Left lung (tissue), 14 donors: ENCODE measurements at places on chromosomes 1 and 21. TPM values are rescaled to one million over a fixed set of nuclear protein-coding genes. Genes with fewer than 3 reads are reported as not detected.
A peak's percentile ranks its signal among the peaks of the same experiment; 100 is the strongest.

TIE1 gene
- 38.5 TPM for total RNA-seq

DNA sequence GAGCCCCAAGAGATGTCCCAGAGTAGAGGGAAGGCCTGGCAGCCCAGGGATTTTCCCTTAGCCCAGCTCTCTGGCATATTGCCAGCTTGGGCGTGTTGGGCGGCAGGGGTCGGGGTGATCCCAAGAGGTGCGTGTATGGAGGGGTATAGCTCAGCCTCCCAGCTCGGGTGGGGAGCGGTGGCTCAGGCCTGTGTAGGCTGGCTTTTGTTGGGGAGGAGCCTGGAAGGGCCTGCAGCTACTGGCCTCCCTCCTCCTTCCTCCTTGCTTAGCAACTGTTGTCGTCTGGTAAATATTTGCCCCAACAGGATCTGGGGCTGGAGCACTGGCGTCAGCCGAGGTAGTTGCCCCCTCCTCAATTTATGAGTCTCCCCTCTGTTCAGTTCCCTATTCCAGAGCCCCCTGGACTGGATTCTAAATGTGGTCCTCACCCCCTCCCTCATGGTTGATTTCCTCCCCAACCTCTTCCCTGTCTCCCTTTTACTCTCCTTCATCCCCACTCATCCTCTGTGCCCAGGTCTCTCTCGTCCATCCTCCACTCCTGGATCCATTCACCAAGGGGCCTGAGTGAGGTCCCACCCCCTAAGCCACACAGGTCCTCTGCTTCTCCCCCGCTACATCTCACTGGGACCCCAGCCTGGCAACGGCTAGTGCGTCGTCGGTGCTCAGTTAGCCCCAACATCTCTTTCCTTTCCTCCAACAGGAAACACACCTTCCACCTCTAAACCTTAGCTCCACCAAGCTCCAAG lies 10.3 kb upstream of the LMNA start:
- no peaks in the 10 kb centered on the region for H3K36me3 ChIP-seq
- peak; percentile 96 for DNase-seq

DNA sequence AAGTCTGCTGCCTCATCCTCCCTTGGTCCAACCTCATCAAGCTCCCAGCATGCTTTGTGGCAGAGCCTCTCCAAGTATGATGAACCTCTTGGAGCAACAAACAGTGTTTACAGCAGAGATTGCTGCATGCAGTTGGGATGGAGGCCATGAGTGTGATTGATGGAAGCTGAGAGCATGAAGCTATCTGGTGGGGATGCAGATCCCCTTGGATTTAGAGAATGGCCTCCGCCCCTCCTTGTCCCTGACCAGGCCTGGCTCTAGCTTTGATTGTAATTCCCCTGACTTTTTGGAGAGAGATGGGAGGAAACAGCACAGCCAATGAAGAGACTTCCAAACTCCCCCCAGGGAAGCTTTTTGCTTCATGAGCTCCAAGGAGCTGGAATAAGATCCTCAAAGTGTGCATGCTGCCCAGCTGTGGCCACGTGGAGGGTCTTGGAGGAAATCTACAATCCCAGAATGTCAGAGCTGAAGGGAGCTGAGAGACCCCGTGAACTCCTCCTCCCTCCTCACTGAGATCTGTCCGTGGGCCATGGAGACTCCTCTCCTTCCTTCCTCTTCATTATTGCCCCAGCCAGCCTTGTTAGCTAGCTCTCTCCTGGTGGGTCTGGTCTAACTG lies 165.3 kb upstream of the USP24 start:
- no peak overlapping the region for H3K27ac ChIP-seq
- H3K4me3 ChIP-seq: no peak overlapping the region
- DNase-seq: no peak
- H3K27me3 ChIP-seq: no peaks in the 10 kb centered on the region
- no peaks in the 10 kb centered on the region for H3K4me1 ChIP-seq

GRCh38 chr1:179038528-179039281 lies 13.0 kb downstream of the FAM20B start:
- DNase-seq: no peak
- H3K27me3 ChIP-seq: no peaks in the 10 kb centered on the region
- H3K36me3 ChIP-seq: no peaks in the 10 kb centered on the region
- H3K27ac ChIP-seq: no peak overlapping the region
- no peak overlapping the region for H3K4me3 ChIP-seq

DNA sequence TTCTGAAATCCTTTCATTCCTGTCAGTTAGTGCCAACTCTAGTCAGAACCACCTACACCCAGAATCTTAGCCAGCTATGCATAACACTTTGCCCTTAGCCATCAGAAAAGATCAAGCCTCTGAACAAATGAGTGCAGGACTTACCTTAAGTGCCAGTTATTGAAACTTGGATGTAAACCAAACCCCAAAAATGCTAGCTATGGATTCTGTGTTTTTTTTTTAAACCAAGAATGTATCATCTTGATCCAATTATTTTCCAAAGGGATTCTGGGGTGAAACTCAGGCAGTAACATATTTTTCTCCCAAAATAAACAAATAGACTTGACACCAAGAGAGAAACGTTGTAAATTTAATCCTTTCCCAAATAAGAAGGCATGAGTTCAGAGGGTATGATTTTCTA lies 538.6 kb upstream of the ADAMTS5 start:
- DNase-seq: no peak
- no peaks in the 10 kb centered on the region for H3K4me1 ChIP-seq
- no peak overlapping the region for H3K4me3 ChIP-seq
- no peak overlapping the region for H3K27ac ChIP-seq
- H3K27me3 ChIP-seq: no peaks in the 10 kb centered on the region
- no peaks in the 10 kb centered on the region for H3K36me3 ChIP-seq

FNBP1L gene
- 26.9 TPM for total RNA-seq

MIXL1 gene
- 0.35 TPM for total RNA-seq

ZSWIM5 gene
- total RNA-seq: 2.8 TPM

NBL1 gene
- 180 TPM for total RNA-seq

GRCh38 chr21:45874716-45875415 lies 106.7 kb upstream of the COL6A1 start:
- no peaks in the 10 kb centered on the region for H3K27me3 ChIP-seq
- no peak overlapping the region for H3K4me3 ChIP-seq
- no peaks in the 10 kb centered on the region for H3K4me1 ChIP-seq
- H3K36me3 ChIP-seq: no peaks in the 10 kb centered on the region
- DNase-seq: peak; percentile 66

GRCh38 chr1:111279144-111279543 lies 11.5 kb upstream of the CHIA start:
- H3K4me1 ChIP-seq: no peaks in the 10 kb centered on the region
- no peak for DNase-seq
- H3K27ac ChIP-seq: no peak overlapping the region
- no peaks in the 10 kb centered on the region for H3K27me3 ChIP-seq
- no peak overlapping the region for H3K4me3 ChIP-seq

DNA sequence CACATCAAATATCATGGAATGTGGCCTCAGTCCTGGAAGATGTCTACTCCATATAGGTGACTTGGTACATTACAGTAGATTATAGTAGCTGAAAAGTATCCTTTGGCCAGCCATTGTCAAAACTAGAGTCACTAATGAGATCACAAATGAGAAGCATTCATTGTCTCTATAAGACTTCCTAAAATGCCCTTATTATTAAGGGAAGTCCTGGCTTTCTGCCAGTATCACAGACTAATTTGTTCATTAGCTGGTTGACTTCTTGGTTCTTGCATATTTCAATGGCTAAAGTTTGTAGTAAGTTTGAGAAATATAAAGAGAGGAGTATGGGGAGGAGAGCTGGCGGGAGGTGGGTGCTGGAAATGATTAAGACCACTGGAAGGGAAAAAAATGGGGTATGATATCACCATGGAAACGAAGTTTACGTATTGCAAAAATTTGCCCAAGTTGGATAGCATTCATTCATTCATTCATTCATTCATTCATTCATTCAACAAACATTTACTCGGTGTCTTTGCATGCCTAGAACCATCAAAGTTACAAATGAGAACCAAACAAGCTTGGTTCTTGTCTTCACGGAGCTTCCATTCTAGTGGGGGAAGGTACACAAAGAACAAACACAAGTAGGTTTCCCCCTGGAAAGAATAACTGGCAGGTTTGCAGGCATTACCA lies 11.7 kb upstream of the B3GALNT2 start:
- no peaks in the 10 kb centered on the region for H3K27me3 ChIP-seq
- no peaks in the 10 kb centered on the region for H3K36me3 ChIP-seq
- no peaks in the 10 kb centered on the region for H3K4me1 ChIP-seq
- no peak for DNase-seq
- H3K27ac ChIP-seq: no peak overlapping the region
- no peak overlapping the region for H3K4me3 ChIP-seq

DNA sequence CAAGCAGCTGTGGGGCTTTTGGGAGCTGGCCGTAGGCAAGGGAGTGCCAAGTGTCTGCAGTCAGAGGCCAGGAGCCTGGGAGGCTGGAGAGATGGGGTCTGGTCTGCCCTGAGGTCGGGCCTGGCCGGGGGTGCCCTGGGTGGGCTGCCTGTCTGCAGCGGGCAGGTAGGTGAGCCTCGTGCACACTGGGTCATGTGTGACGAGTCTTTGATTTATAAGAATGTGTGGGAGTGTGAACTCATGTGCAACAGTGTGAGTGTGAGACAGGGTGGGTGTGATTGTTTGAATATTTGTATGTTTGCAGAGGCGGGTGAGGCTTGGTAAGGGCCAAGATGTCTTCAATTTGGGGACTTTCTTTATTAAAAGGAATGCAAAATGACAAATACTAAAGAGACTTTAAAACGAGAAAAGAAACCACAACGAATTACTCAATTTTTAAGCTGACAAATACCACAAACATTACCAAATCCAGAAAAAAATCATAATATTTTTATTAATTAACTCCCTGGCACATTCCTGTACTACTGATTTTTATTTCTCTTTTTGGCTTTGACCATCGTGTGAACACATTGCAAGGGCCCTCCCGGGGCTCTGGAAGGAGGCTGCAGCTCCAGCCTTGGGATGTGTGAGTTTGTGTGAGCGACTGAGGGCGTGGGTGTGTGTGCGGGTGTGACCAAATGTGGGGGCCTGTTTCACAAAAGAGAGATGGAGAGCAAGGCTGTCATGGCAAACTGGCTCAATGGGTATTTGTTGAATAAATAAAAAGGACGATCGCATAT lies 110.3 kb upstream of the WNT4 start:
- H3K4me3 ChIP-seq: no peak overlapping the region
- H3K27ac ChIP-seq: no peak overlapping the region
- H3K4me1 ChIP-seq: peaks cover 24% of the 10 kb centered on the region
- H3K36me3 ChIP-seq: no peaks in the 10 kb centered on the region
- peak; percentile 62 for DNase-seq

DNA sequence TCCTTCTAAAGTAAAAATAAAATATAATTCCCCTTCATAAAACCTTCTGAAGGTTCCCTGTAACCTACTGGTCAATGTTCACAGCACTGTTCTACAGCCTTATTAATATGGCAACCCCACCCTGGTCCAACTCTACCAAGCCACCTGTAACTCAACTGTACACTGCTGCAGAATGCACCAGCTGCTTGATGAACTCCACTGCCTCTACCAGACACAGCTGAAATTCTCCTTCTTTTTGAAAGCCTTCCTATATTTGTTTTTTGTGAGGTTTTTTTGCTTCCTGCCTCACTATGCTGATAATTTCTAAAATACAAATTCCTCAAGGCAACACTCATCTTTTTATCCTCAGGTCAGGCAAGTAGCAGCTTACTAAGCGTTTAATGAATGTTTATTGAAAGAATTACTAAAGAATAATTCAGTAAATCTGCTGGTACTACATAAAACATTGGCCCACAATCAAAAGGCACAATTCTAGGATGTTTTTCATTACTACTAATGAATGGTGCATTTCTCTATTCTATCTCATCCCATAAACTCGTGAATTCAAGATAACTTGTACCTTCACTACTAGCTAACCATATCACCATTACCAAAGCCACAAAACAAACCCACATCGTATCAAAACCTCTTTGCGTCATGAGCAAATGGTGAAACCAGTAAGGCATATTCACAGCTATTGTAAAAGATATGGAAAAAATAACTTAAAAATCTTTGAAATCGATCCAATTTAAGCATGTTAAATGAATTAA lies 2.4 kb downstream of the SSX2IP start:
- DNase-seq: no peak
- H3K4me1 ChIP-seq: peaks cover 27% of the 10 kb centered on the region

DNA sequence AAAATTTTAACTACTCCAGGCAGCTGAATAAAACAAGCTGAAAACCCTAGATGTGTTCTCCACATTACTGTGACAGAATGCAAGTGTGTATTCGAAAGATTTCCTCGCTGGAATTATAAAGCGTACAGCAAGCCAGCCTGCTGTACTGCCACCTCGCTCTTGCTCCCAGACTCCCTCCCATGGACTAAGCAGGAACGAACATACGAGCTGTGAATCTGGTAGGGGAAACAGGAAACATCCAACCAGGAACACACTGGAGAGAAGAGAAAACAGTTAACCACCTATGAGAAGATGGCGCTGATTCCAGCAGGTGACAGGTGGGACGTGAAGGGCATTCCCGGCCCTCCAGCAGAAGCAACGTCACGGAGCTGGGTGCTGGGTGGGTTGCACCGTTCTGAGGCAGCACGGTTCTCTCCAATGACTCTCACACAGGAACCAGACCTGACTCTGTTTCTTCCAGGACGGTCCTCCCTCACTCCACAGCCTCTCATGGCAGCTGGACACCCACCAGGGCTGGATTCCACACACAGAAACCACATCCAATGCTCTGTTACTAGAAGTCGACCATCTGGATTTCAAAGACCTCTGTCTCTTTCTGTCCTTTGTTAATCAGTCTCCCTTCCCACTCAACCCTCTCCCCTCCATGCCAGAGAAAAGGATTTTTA lies 219.2 kb downstream of the RERE start:
- H3K27me3 ChIP-seq: no peaks in the 10 kb centered on the region
- DNase-seq: peak; percentile 77
- no peak overlapping the region for H3K4me3 ChIP-seq
- peak overlapping the region; percentile 14 for H3K27ac ChIP-seq
- peaks cover 7% of the 10 kb centered on the region for H3K4me1 ChIP-seq

KLF17 gene
- 0.29 TPM for total RNA-seq

SPRR2D gene
- not detected for total RNA-seq

DNA sequence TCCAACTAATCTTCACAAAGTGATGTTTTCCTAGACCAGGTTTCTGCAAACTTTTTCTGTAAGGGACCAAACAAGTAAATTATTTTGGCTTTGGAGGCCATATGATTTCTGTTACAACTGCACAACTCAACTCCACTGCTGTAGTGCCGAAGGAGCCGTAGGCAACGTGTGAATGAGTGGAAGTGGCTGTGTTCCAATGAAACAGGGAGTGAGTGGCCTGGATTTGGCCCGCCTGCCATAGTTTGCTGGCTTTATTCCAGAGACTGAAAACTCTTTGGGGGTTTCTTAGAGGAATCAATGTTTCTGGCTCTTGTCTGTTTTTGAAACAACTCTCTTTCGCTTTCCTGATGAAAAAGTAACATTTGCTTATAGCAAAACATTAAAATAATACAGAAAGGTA lies 12.6 kb upstream of the ACTL8 start:
- DNase-seq: no peak
- H3K36me3 ChIP-seq: no peaks in the 10 kb centered on the region
- H3K4me1 ChIP-seq: no peaks in the 10 kb centered on the region
- H3K27ac ChIP-seq: no peak overlapping the region
